Fibroblast of the aortic adventitia (primary cell): ENCODE measurements at places on chromosomes 11 and 22. TPM values are rescaled to one million over a fixed set of nuclear protein-coding genes. Genes with fewer than 3 reads are reported as not detected.

DNA sequence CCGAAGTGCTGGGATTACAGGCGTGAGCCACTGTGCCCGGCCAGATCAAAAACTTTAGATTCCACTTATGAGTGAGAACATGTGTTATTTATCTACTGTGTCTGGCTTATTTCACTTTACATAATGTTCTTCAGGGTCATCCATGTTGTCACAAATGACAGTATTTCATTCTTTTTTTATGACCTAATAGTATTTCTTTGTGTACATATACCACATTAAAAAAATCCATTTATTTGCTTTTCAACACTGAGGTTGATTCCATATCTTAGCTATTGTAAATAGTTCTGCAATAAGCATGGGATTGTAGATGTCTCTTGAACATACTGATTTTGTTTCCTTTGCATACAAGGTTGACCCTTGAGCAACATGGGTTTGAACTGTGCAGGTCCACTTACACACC, 13.2 kb upstream of the SCGB1D1 start:
- DNase-seq: no peak

The MMP10 gene
- total RNA-seq: 3.6 TPM in 1 of 2 replicates, not detected in the other

- DNase-seq: peak; percentile 63
Observed at GRCh38 chr11:6755303-6755952, 16.3 kb downstream of the OR2AG2 start.

DNA sequence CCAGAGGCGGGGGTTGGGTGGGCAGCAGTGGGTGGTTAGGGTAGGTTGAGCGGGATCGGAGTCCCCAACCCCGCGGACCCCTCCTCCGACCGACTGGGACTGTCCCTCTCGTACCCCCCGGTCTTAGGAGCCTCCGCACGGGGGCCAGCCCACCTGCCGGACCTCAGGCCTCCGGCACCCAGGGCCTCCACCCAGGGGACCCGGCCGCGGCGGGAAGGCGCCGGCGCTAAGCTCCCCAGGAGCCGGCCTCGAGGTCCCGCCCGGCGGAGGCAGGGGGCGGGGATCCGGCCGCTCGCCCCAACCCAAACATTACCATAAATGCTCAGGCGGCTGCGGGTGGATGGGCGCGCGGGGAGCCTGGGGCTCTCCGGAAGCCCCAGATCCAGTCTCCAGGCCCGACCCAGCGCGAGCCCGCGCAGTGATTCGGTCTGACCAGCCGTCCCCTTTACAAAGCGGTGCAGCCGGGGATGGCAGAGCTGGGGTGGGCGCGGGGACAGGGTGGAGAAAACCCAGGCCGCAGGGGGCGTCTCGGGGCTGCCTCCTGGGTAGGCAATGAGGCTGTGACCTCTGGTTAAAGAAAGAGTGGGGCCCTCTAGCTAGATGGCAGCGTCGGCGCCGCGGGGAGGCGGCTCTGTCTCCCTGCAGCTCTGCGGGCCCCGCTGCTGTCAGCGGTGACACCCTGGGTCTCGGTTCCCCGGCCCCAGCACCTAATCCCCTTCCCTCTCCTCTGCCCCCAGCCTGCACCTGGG, 4.0 kb upstream of the MCAM start:
- DNase-seq: peak; percentile 31

GRCh38 chr11:67050139-67050538, 6.5 kb upstream of the RHOD start:
- DNase-seq: no peak

GRCh38 chr11:103031834-103032233, 60.1 kb downstream of the DCUN1D5 start:
- DNase-seq: peak; percentile 53

DNA sequence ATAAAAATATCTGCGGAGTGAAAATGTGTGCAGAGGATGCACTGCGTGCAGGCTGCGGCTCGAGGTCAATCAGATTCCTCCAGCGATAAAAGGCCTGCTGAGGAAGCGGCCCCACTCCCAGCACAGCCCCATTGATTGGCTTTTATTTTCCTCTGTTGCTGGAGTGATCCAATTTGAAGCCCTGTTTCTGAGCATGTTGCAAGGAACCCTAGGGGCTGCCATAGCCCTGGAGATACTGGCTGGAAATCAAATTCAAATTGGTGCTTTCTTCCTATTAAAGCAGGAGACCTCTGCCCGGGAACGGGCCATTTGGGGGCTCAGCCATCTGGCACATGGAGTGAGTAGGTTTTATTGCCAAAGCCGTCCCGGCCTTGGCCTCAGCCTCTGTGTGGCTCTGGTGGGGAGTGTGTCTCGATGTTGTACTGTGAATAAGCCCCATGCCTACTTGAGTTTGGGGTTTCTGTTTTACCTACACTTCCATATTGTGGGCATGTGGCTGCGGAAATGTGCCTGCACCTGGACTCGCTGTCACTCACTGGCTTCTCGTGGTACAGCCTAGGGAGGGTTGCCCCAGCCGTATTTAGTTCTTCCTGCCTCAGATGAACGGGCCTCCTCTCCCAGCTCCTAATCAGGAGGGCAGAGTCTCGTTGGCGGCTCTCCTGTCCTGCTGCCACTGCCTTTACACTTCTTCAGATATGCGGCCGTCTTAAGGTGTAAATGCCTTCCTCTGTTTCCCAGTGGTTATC, 25.6 kb downstream of the PARVB start:
- DNase-seq: no peak

The SYCE3 gene
- not detected in 2 replicates for total RNA-seq

The APOA4 gene
- not detected in 2 replicates for total RNA-seq

The NAALAD2 gene
- total RNA-seq: 3.7 and 7.9 TPM in 2 replicates

DNA sequence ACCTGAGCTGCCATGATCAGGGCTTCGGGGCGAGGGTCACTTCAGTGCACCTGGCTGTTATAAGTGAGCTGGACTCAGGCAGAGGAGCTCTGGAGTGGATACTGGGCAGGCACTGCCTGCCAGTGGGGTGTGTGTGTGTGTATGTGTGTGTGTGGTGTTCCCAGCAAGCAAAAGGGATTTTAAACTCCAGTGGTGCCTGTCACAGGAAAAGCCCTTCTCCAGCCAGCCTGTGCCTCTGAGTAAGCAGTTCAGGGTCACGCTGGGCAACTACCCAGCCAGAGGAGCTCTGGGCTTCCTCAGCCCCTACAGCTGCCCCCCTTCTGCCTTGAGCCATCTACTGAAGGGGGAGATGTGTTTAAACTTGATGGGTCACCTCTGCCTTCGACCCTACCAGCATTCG, 109.0 kb downstream of the OSBP2 start:
- no peak for DNase-seq

GRCh38 chr11:102516179-102516578, 14.4 kb downstream of the MMP7 start:
- DNase-seq: no peak

DNA sequence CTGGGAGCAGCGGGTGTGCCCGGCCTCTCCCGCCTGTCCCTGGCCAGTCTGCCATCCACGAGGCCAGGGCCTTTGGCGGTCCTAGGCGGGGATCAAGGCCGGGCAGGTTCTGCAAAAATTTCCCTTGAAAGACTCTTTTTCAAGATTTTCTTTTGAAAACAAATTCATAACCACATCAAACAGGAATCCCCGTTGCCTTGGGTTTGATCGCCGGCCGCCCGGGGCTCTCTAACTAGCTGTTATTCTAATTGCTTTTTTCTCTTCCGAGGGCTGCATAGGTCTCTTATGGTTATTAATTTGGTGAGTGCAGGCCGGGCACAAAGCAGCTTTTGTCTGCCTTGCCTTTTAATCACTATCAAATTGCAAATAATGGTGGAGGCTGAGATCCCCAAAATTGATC, 42.0 kb downstream of the CDKN1C start:
- DNase-seq: no peak

The STX3 gene
- 17.9 and 69.6 TPM in 2 replicates for total RNA-seq

DNA sequence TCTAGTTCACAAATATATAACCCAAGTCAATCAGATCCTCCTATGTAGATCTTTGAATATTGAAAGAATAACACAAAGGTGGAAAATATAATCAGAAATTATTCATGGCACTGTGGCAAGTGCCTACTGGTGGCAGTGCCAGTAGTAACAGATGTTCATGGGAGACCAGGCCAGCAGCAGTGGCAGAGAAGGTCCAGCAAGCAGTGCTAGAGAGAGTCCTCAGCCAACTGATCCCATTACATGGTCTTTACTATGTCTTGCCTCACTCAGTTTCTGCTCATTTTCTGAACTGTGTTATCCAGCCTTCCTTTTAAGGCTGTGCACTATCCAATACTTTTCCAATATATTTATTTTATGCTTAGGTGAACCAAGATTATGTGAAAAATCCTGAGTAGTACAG, 124.9 kb downstream of the MRTFA start:
- DNase-seq: peak; percentile 57

GRCh38 chr11:111359223-111360149, 19.6 kb downstream of the POU2AF1 start:
- no peak for DNase-seq
